ENCODE measurements at places on chromosomes 1 and 21.
A peak's percentile ranks its signal among the peaks of the same experiment; 100 is the strongest.

DNA sequence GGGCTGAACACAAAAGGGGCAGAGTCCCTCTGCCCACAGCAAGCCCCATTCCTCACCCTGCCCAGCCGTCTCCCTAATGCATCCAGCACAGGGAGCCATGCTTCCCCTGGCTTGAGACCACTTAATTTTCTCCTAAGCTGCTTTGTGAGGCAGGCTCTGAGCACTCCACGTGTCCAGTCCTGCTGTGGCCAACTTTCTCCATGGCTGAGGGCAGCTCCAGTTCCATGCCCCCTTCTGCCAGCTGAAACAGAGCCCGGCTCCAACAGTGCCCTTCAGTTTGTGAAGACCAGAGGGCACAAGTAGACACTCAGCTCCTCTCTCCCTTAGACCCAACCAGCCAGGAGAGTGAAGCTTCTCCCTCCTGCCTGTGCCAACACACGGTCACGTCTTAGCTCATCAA lies 33.8 kb downstream of the PLEKHA6 start:
- DNase-seq: no peak

GRCh38 chr1:49098866-49099265 lies 322.2 kb upstream of the BEND5 start:
- DNase-seq: no peak

DNA sequence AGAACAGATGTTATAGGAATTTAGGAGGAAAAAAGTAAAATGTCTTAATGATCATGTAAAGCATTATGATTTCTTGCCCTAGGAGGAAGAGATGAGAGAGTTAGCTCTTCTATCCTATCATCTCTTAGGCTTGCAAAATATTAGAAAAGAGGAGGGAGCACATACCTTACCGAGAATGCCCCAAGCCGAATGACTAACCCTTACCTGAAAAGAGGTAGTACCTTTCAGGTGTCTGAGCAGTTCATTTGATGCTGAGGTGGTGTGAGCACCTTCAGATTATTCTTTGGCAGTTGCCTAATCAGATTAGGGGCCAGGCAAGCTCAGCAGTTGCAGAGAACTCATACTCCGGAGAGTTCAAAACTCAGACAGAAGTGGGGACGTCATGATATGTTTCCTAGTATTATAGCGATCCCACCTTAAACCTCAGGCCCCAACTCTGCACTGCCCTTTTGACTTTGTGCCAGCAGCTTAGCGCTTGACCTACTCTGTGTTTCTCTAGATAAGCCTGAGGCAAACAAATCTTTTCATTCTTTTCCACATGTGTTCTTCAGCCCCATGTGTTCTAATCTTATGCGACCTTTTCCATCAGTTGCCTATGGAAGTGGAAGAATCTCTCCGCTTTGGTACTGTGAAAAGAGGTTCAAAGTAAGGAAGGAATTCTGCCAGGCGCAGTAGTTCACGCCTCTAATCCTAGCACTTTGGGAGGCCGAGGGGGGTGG lies 52.5 kb downstream of the ATP2B4 start:
- no peak for DNase-seq

DNA sequence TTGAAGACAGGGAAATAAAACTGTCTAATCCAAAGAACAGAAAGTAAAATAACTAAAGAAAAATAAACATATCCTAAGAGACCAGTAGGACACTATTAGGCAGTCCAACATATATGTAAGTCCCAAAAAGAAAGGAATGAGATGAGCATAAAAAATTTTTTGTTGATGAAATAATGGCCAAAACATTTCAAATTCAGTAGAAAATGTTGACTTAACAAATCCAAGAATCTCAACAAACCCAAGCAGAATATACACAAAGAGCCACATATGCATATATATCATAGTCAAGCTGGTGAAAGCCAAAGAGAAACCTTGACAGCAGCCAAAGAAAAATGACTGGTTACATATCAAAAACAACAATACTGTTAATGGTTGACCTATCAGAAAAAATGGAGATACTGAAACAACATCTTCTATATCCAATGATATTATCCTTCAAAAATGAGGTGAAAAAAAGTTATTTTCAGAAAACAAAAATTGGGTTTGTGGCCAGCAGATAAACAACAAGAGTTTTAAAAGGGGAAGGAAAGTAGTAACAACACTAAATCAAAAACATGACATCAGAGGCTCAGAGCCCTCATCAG lies 26.4 kb downstream of the ZNF644 start:
- no peak for DNase-seq

- no peak for DNase-seq
Observed at GRCh38 chr1:181133441-181133951, 45.0 kb downstream of the IER5 start.

DNA sequence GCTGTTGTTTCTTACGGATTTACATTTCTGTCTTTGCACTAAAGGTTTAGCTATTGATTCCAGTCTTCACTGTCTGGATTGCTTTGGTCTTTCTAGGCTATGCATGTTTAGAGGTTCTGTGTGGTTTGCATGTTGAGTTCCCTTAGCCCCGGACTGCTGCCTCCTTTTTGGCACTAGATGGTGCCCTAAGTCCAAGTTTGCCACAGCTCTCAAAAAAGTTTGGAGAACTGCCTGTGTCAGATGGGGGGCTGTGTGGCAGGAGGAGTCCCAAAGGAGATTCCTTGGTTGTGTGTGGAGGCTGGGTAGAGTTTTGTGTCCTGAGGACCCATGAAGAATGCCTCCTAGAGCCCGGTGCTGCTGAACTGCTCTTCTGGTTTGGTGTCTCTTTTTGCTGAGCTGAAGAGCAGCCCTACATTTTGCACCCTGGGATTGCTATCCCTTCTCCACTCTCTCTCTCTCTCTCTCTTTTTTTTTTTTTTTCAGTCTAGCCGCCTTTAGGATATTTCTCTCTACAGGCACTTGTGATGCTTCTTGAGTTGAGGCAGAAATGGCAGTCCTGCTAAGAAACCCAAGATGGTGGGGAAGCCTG lies 74.4 kb downstream of the PTGS2 start:
- no peak for DNase-seq

DNA sequence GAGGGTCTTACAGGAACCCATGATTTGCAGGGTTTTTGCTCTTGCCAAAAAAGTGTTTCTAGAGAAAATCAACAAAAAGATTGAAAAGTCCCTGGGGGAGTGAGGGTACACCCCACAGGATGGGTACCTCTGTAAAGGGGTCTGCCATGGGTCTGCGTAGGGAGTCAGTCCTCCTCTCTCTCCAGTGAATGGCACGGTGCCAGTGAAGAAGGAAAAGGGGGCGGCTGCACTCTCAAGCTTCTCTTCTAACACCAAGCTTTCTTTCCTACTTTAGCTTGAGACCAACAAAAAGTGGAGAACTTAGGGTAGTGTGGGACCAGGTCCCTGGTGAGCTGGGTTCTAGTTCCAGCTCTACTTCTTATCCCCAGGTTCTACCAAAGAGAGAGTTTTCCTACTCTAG lies 87.4 kb downstream of the GLUL start:
- no peak for DNase-seq

DNA sequence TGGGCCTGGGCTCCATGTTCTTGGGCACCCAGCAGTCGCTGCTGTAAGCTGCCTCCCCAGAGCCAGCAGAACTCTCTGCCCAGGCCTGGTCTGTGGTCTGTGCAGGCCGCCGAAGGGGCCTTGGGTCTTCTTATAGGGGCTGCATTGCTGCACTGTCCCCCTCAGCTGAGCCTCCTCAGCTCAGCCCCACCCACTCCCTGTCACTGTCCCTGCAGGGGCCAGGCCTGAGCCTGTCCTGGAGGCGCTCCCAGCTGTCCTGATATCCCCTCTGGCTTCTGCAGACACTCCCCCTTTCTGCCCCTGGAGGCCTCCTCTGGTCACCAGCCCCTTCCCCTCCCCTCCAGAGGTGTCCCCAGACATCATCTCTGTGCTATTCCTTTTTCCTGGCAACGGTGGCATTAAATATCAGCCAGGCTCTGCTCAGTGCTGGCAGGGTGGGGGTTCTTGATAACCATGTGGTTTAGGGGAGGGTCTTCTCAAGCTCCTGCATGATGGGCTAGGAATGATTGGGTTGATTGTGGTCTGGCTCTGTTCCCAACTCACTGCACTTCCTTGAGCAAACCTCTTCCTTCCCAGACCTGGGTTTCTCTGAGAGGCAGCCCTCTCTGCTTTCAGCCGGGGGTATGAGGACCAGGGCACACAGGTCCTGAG lies 3.7 kb upstream of the FOXO6 start:
- DNase-seq: peak; percentile 70

DNA sequence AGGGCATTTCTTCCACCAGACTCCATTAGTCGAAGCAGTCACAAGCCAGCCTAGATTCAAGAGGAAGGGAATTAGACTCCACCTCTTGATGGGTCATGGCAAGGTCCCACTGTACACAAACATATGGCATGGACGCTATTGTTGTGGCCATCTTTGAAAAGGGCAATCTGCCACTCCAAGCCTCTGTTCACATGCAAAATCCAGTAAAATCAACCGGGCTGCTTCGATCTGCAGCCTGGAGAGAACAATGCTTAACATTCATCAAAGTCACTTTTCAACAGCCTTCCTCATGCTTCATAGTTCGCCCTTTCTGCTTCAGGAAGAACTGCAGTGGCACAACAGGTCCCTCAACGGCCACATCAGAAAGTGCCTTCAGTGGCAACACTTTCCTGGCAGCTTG lies 28.0 kb upstream of the GJB5 start:
- DNase-seq: no peak

GRCh38 chr1:161214369-161214768 lies 726 bp upstream of the FCER1G start:
- no peak for DNase-seq

DNA sequence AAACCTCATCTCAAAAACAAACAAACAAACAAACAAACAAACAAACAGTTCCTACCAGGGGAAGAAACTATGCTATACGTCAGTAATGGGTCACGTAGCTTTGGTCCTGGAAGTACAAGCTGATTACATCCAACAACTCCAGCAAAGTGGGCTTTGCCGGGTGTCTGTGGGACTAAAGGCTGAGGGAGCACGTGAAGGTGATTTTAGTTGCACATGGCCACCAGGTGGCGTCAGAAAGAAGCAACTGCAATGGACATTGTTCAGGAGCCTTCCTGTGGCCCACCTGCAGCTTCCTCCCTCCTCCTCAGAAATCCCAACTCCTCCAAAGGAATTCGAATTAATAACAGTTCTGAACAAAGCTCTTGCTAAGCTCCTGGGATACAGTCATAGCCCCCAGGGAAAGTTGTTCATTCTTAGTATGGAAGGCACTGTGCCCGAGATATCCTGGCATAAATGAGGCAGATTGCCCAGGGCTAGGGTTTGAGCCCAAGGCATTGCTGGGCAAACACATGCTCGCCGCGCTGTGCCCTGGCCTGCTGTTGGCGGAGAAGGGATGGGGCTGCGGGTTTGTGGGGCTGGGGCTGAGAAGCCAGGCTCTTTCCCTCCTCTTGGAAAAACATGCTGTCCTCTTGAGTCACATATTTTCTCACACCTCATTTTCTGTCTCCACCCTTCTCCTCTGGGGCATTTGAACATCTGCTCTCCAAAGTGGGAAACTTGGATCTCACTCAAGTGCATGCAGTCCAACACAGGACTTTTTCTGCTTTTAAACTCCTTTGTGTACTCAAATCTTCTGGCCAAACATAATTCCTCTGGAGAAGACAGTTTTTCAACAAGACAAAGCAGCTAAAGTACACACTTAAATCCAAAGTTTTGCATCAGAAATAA lies 28.6 kb downstream of the AKNAD1 start:
- peak; percentile 67 for DNase-seq

DNA sequence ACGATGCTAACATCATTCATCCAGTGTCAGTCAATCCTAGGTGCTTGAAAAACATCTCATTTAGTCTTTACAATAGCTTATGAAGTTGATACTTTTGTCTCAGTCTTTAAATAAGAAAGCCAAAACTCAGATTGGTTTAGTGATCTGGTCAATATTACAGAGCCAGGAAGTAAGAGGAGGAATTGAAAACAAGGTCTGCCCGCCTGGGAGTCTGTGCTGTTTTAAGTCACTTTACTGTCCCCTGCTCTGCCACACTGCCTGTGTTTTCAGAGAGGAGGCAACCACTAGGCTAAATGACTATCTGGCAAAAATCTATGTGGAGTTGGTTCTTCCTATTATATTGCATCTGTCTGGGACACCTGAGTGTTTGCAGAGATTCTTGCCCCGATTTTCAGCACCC lies 62.3 kb downstream of the ST6GALNAC3 start:
- DNase-seq: no peak

GRCh38 chr1:155062151-155062686 lies 1.3 kb upstream of the EFNA4 start:
- no peak for DNase-seq

DNA sequence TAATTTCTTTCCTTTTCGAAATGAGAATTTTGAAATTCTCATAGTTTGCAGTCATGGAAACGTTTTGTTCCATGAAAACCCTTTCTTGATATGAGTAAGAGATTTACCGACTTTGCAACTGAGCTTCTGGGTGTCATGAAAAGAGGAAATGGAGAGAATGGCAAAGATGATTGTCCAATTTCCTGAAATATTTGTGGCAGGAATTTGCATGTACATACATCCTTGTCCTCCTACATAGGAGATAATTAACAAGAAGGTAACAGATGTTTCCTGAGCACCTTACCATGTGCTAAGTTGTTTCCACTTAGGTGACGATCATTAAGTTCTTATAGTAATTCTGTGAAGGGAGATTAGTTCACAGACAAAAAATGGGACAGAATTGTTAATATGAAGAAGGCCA lies 170.7 kb downstream of the NEGR1 start:
- DNase-seq: no peak

DNA sequence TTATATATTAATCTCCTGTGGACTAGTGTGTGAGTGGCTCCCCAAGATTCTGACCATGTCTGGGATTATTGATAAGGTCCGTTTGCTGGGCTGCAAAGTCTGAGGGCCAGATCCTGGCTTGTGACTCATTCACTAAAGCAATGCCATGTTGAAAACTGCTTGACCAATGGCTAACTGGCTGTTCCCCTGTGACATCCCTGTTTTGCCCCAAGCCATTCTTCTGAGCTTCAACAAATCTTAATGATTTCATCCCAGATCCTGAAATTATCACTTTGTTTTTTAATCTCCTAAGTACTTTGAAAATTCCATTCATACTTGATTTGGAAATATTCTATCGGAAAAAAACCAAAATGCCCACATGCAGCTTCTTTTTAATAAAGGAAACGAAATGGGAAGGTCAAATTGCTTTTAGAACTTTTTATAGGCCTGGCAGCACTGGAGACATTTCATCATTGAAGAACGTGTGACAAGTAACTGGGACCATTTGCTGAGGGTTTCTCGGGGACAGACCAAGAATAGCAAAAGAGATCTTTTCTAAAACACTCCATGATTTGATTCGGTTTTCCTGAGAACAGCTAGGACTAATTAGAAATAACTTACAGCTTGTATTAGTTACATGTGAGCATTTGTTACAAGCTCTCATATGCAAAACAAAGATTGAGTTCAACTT lies 121.3 kb downstream of the TGFB2 start:
- no peak for DNase-seq

- no peak for DNase-seq
Observed at GRCh38 chr1:84403347-84403746, 5.1 kb downstream of the DNASE2B start.

- DNase-seq: no peak
Observed at GRCh38 chr21:34593423-34593822, 21.5 kb downstream of the RCAN1 start.

- no peak for DNase-seq
Observed at GRCh38 chr1:229561141-229561540, 2.6 kb upstream of the ABCB10 start.

- DNase-seq: no peak
Observed at GRCh38 chr1:150798525-150798924, 9.5 kb downstream of the CTSK start.

Measured in NCI-H1694 treated with DMSO at 0.1 percent for 48 hours (cell line).